ENCODE measurements at places on chromosomes 11 and 22.

- no peak for DNase-seq
Measured at GRCh38 chr11:67588136-67588503, 4.5 kb downstream of the GSTP1 start.

DNA sequence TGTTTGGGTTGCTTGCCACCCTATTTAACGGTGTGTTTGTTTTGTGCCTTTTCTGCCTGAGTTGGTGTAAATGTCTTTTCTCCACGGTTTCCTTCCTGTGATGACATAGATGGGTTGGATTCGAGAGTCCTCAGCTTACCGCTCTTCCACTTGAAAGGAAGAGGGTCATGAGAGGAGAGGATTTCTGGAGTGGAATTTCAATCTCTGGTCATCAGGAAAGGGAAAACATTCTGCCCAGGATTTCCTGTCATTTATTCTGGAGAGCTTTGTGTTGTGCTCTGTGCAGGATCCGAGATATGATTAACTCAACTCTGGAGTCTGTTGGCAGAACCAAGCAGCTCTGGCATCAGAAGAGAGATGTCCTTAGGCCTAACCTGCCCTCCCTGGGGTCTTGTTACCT is 605.2 kb downstream of the NTM start:
- DNase-seq = no peak

- DNase-seq = peak; percentile 38
Measured at GRCh38 chr11:35662061-35662648, 420 bp upstream of the TRIM44 start.

GRCh38 chr11:45045683-45046471 is 95.2 kb upstream of the TP53I11 start:
- DNase-seq = no peak

DNA sequence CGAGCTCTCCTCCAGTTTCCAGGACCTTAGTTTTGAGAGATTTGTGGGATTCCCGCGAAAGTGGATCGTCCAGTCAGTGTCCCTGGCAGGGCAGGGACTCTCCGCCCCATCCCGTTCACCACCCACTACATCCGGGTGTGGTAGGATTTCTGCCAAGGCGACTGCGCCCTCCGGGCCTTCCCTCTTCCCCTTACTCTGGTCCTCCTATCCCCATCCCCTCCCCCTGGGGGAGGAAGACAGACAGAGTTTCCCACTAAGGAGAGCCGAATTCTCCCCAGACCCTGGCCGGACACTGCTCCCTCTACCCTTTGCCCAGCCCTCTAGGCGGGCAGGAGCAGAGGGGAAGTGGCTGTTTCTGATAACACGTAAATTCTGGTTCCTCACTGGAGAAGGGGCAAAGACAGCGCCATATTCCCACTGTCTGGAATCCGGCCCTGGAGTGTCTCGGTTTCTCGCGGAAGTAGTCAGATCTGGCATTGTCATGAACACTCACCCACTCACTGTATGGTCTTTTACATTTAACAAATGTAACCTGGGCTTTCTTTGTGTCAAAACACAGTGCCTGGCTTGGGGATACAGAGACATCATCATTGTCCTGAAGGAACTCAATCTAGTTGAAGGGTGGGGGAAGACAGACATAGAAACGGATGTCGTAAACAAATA is 1.1 kb upstream of the NECTIN1 start:
- no peak for DNase-seq

DNA sequence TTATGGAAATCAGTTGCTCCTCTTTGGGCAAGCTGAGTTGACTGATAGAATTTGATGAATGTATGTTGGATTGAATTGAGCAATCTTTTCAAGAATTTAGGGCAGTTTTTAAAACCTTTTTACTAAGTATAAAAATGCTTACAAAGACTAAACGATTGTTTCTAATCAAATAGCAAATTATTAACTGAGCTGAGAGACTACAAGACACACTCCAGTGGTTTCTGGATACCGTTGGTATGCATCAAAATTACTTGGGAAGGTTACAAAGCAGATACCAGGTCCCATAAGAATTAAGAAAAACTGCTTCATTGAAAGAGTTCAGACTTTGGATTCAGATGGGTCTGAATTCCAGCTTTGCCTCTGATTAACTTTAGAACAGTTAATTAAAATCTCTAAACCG is 721.4 kb downstream of the FAM181B start:
- no peak for DNase-seq

- DNase-seq = no peak
Measured at GRCh38 chr11:70483077-70483861, 84.9 kb downstream of the CTTN start.

- no peak for DNase-seq
Measured at GRCh38 chr22:22228921-22229320, 15.7 kb upstream of the VPREB1 start.

DNA sequence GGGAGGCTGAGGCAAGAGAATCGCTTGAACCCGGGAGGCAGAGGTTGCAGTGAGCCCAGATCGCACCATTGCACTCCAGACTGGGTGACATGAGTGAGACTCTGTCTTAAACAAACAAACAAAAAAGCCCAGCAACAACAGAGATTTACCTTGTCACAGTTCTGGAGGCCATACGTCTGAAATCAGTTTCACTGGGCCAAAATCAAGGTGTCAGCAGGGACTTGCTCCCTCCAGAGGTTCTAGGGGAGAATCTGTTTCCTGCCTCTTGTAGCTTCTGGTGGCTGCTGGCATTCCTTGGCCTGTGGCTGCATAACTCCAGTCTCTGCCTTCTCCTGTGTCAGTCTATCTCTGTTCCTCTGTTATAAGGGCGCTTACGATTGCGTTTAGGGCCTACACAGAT is 1.5 kb downstream of the DDX10 start:
- DNase-seq = no peak

DNA sequence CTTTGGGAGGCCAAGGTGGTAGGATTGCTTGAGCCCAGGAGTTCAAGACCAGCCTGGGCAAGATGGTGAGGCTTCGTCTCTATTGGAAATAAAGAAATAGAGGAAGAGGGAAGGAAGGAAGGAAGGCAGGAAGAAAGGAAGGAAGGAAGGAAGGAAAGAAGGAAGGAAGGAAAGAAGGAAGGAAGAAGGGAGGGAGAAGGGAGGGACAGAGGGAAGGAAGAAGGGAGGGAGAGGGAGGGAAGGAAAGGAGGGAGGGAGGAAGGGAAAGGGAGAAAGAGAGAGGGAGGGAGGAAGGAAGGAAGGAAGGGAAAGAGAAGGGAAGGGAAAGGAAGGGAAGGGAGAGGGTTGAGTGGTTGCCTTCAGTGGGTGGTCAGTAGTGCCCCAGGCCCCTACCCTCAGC is 13.9 kb upstream of the PNPLA3 start:
- no peak for DNase-seq

- no peak for DNase-seq
Measured at GRCh38 chr22:48942698-48943566, 884.7 kb downstream of the BRD1 start.

GRCh38 chr11:72736452-72737069 is 15.6 kb downstream of the ARAP1 start:
- DNase-seq = peak; percentile 80

- DNase-seq = no peak
Measured at GRCh38 chr22:19770349-19771220, 10.0 kb downstream of the TBX1 start.

DNA sequence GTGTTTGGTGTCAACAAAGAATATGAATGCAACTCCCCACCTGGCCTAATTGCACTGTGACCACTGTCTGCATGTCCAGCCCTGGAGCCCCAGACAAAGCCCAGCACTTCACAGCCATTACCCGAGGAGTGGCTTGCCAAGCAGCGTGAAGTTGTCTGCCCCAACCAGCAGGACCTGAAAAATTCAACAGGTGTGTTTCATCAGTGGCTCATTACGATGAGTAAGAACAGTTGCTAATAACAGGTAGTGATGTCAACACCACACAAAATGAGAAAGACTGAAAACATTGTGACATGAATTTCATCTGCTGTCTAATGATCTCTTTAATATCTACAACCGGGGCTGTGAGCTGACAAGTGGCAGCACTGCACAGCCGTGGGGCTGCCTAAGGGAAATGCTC is 10.3 kb downstream of the MRPL21 start:
- no peak for DNase-seq

- DNase-seq = no peak
Measured at GRCh38 chr22:50221410-50222300, 20.8 kb downstream of the SELENOO start.

DNA sequence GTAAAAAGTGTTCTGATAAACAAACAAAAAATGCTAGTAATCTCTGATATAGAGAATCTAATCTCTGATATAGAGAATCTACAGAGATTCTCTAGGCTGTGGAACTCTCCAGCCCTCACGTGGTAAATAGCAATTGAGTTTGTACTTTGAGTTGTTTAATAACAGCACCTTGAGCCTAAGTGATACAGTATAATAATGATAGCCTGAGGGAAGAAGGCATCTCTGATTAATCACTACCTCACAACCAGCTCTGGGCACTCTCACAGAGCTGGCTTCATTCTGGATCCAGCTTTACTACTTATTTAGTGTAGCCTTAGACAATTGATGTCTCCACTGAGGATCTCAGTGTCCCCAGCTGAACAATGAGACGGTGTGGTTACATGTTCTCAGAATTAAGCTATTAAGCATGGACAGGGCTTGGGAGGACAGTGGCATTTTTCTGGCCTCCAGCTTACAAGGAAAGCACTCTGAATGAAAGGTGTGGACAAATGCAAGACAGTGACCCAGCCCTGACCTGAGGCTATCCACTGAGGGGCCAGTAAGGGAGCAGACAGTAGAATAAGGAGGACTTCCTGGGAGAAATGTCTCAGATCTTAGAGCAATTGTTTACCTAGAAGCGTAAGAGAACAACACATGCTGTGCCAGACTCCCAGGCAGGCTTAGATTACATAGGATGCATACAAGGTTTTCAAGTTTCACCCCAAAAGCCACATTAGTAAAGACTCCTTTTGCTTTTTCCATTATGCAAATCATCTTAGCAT is 88.7 kb upstream of the DRD2 start:
- DNase-seq = no peak

DNA sequence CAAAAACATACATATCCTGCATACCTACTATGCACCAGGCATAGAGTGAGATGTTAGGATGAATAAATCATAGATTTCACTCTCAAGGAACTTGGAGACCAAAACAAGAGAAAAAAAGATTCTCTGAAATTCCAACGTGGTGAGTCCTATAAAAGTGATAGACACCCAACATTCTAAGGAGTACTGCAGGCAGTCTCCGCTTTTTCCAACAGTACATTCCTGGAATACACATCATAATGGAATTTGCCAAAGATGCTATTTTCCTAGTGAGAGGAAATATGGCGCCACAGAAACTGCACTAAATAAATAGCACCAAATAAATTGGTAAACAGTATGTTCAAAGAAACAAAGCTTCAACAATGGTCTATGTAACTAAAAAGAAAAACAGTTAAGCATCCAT is 6.0 kb downstream of the TMEM123 start:
- no peak for DNase-seq

- no peak for DNase-seq
Measured at GRCh38 chr22:35039625-35040024, 26.3 kb upstream of the ISX start.

DNA sequence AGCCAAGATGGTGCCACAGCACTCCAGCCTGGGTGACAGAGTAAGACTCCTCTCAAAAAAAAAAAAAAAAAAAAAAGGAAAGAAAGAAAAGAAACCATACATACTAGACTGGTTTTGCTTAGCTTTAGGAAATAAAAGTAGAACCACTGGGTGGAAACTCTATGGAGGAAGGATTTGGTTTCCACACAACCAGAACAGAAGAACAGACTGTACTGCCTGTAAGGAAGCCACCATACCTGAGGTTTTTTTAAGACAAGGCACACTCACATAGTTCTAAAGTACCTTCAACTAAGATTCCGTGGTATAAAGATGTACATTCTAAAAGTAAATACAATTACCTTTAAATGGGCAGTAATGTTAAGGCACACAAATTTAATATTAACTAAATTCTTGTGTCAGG is 58.6 kb downstream of the NUP98 start:
- DNase-seq = no peak

GRCh38 chr11:107139396-107139795 is 121.1 kb upstream of the GUCY1A2 start:
- DNase-seq = no peak

GRCh38 chr11:9267680-9268079 is 2.5 kb upstream of the DENND5A start:
- no peak for DNase-seq

DNA sequence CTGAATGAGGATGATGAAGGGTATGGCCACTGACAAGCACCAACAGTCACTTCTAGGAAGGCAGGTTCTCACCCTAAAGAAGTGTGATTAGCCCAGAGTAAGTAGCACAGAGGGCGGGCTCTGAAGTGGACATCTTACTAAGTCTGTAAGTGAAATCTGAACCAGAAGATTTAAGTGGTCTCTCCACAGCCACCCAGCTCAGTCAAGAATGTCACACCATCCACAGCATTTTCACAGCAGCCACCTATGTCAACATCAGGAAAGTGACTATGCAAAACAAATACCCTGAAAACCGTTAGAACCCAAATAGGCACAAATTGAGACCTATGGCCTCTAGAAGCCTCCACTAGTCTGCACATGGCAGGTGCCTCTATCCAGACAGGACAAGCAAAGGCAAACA is 23.0 kb upstream of the STK33 start:
- DNase-seq = no peak

GRCh38 chr22:39966470-39966869 is 6.3 kb downstream of the TMA7B start:
- DNase-seq = no peak

All from CD4-positive, alpha-beta T cell treated with Interleukin-21 for 1 hour (primary cell).